ENCODE measurements at places on chromosomes 3 and 15. TPM values are rescaled to one million over a fixed set of nuclear protein-coding genes. Genes with fewer than 3 reads are reported as not detected.

ABI3BP gene
- not detected for total RNA-seq

DNA sequence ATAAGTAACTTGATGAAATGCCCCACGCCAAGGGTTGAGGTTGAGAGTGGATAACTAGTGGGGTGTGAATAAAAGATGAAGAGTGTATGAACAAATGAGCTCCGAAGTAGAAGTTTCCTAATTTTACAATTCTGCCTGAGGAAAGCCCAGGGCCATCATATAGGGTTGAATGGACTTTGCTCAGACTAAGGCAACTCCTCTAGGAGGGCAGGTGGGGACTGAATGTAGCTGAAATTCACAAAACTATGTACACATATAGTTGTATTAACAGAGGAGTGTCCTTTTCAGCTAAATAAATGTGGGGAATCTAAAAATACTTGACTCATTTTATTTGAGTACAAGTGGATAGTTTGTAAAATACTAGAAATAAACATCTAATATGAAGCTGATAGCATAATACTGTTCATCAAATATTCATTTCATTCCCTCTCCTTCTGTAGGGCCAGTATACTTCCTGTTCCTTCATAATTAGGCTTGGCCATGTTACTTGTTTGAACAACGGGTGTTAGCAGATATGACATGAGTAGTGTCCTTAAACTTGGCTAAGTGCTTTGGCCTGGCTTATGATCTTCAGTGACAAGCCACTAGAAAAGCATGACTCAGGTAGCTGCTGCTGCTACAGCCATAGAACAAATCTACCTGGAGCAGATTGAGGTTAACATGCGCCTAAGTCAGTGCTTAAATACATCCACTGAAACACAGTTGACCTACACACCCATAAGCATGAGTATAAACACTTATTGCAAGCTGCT, 26.5 kb downstream of the PLSCR1 start:
- no peaks in the 10 kb centered on the region for H3K27me3 ChIP-seq
- DNase-seq = no peak
- no peaks in the 10 kb centered on the region for H3K4me1 ChIP-seq
- H3K27ac ChIP-seq = no peak overlapping the region
- H3K4me3 ChIP-seq = no peak overlapping the region

DNA sequence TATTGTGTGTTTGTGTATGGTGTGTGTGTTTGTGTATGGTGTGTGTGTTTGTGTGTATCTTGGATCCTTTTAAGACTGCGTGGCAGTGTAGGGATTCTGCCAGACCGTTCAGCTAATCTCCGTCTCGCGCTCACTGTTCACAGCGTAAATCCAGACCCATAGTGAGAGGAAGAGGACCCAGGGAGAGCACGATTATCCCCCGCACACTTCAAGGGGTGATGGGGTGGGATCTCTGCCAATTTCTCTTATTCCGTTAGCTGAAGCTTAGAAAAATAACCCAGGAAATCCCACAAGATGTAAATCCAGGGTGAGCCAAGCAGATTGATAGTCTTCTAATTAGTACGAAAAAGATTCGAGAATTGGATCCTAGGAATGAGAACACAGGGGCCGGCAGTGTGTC, 381.2 kb downstream of the GABRG3 start:
- no peak for DNase-seq
- H3K27ac ChIP-seq = no peak overlapping the region
- H3K4me3 ChIP-seq = no peak overlapping the region
- H3K36me3 ChIP-seq = no peaks in the 10 kb centered on the region
- H3K27me3 ChIP-seq = no peaks in the 10 kb centered on the region

ZNF502 gene
- total RNA-seq = 5.0 TPM

LRTM1 gene
- total RNA-seq = not detected

SPTSSB gene
- total RNA-seq = not detected

DNA sequence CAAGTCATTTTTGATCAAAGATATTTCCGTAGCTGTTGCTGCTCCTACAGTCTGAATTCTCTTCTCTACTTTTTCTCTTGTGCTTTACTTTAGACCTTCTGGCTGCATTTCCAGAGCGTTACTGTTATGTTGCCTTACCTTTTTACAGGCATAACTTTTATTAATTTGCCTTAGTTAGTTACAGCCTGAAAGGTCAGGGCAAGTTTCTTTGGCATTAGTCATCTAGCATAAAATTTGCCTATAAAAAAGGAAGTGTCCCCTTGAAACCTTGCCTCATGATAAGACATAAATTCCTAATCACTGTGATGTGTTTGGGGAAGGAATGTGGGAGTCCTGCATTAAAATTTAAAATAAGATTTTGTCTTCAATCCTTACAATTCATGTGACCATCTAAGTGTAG, 618.5 kb downstream of the NR2F2 start:
- no peak overlapping the region for H3K27ac ChIP-seq
- no peaks in the 10 kb centered on the region for H3K4me1 ChIP-seq
- no peak for DNase-seq
- no peak overlapping the region for H3K4me3 ChIP-seq

DPPA2 gene
- total RNA-seq = not detected

DNA sequence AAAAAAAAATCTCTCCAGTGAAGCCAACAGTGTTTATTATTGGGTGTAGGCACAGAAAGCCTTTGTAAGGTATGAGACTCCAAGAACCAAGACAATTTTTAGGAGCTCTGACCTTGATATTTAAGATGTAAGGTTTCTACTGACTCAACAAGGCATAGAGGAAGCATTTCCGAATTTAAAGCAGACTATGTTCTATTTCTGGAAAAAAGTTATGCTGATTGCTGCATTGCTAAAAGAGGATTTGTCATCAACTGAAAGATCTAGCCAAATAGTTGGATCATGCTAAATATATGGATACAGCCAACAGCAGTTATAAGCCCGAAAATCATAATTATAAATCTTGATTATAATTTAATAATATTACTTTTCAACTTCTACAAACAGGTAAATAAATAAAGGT, 53.3 kb upstream of the MELTF start:
- H3K27me3 ChIP-seq = no peaks in the 10 kb centered on the region
- DNase-seq = no peak
- H3K4me1 ChIP-seq = peaks cover 6% of the 10 kb centered on the region
- no peak overlapping the region for H3K27ac ChIP-seq

DNA sequence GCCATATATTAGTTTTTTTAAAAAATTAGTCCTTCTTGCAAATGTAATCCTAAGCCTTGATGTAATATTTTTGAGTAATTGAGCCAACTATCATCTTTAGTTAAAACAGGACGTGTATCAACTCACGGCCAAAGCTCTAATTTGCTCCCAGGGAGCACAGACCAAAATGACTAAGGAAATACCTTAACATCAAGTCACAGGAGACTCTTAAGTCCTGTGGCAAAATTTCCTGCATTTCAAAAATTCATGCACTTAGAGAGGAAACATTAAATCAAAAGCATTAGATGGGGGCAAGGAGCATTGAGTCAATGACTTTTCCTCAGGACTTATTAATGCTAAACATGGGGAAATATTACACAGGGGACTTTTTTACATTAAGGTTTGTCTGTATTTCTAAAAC, 276.0 kb downstream of the MFSD1 start:
- H3K4me1 ChIP-seq = no peaks in the 10 kb centered on the region
- DNase-seq = no peak
- H3K27ac ChIP-seq = no peak overlapping the region
- H3K36me3 ChIP-seq = no peaks in the 10 kb centered on the region
- no peaks in the 10 kb centered on the region for H3K27me3 ChIP-seq

GPR62 gene
- total RNA-seq = not detected

- H3K27ac ChIP-seq = no peak overlapping the region
- no peak for DNase-seq
- H3K27me3 ChIP-seq = peaks cover 8% of the 10 kb centered on the region
Measured at GRCh38 chr3:119120480-119120879, 25.5 kb upstream of the TEX55 start.

- H3K27me3 ChIP-seq = no peaks in the 10 kb centered on the region
- no peak overlapping the region for H3K27ac ChIP-seq
- peaks cover 44% of the 10 kb centered on the region for H3K4me1 ChIP-seq
Measured at GRCh38 chr15:45458746-45459403, 63.7 kb downstream of the SLC30A4 start.

- H3K4me1 ChIP-seq = no peaks in the 10 kb centered on the region
- no peak within 1 kb of the TSS for H3K27ac ChIP-seq
- no peak for DNase-seq
- H3K36me3 ChIP-seq = no peaks in the 10 kb centered on the region
Measured at GRCh38 chr3:74614107-74614967, at the start of gene CNTN3. Gene CNTN3 (minus strand): TSS chr3:74614659. CDS start chr3:74521112, 93,547 bp downstream.

TRPC1 gene
- total RNA-seq = 1.3 TPM

CASR gene
- not detected for total RNA-seq

SOX14 gene
- not detected for total RNA-seq

CCRL2 gene
- 1.9 TPM for total RNA-seq

- peaks cover 20% of the 10 kb centered on the region for H3K4me1 ChIP-seq
- no peak overlapping the region for H3K27ac ChIP-seq
- DNase-seq = no peak
- H3K27me3 ChIP-seq = peaks cover 7% of the 10 kb centered on the region
- no peak overlapping the region for H3K4me3 ChIP-seq
Measured at GRCh38 chr3:12879191-12879815, 37.9 kb upstream of the RPL32 start.

DNA sequence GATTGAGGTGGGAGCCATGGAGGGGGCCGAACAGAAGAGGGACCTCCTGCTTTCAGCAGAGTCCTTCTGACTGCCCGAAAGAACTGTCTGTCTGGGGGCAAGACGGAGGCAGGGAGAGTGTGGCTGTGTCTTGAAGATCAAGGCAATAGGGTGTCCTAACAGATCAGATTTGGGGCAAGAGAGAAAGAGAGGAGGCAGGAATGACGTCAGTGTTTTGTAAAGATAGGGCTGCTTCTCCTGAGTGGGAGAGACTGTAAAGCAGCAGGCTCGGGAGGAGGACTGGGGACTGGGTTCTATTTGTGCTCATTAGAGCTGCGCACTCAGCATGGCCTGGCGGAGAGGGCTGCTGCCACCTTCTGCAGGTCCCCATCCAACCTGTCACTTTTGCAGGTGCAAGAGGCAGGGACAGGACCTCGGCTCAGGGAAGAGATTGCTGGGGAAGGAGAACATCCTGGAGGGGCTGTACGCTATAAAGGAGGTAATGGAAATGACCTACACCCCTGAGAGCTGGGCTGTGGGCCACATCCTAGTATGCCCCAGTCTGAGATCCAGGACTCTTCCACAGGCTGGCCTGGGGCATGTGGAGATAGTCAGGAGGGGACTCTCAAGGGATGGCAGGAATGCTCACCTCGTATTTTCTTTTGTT, 29.0 kb upstream of the FGD5 start:
- H3K27me3 ChIP-seq = peaks cover 41% of the 10 kb centered on the region
- H3K36me3 ChIP-seq = no peaks in the 10 kb centered on the region
- H3K4me1 ChIP-seq = no peaks in the 10 kb centered on the region
- DNase-seq = no peak
- no peak overlapping the region for H3K4me3 ChIP-seq
- no peak overlapping the region for H3K27ac ChIP-seq

DNA sequence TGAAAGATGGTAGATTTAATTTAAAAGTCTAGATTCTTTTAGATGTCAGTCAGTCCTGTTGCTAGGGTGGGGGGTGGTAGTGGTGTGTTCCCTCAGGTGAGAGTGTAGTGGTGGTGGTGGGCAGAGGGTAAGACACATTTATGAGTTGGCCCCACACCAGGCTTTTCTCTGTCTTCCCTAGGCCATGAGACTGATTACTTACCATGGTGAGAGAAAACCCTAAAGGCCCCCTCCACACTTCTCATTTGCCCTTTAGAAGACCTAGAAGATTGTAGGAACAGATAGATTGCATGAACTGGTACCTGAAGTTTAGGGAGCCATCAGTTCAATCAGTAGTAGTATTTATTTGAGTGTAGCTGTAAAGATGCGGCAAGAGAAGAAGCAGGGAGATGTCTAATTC, 20.9 kb downstream of the FNDC3B start:
- DNase-seq = no peak
- H3K4me3 ChIP-seq = no peak overlapping the region
- H3K4me1 ChIP-seq = peaks cover 30% of the 10 kb centered on the region
- no peak overlapping the region for H3K27ac ChIP-seq
- H3K36me3 ChIP-seq = no peaks in the 10 kb centered on the region

MYNN gene
- total RNA-seq = 23.9 TPM

LRRC15 gene
- total RNA-seq = not detected

DNA sequence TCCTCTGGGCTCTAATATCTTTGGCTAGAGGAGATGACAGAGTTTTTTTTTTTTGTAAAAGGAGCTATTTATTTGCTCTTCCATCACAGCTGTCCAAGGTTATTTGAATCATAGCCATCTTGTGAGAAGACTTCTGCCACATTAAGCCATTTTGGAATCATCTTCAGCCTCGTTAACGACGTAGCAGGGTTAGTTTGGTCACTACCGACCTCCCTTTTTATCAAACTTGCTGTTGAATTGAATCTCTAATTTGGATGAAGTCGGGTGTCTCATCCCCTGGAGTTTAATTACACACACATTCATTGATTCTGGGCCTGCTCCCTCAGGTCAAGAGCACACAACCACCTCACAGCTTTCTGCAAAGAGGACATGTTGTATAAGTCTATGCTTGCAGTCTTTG, 238.7 kb downstream of the CPNE4 start:
- H3K27ac ChIP-seq = no peak overlapping the region
- H3K4me3 ChIP-seq = no peak overlapping the region
- H3K27me3 ChIP-seq = peaks cover 18% of the 10 kb centered on the region

BOC gene
- 0.33 TPM for total RNA-seq

- H3K4me3 ChIP-seq = no peak overlapping the region
- H3K27me3 ChIP-seq = peaks cover under 1% of the 10 kb centered on the region
- no peak overlapping the region for H3K27ac ChIP-seq
- H3K36me3 ChIP-seq = peaks cover 5% of the 10 kb centered on the region
Measured at GRCh38 chr15:98854496-98854895, 153.1 kb downstream of the PGPEP1L start.

DNA sequence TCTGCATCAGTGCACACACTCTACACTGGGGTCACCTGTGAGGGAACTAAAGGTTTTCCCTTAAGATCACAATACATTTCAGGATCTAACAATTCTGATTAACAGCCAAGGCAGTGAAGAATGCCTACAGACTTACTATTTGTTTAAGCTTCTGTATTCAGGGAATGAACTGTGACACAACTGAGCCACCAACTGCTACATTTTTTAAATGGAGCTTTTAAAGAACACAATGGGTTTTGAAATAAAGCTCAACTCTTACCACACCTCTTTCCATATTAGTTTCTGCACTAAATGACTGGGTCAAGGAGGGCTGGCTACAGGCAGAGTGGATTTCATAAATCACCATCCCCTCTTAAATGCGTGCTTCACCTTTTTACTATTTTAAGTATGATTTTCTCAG, 100.2 kb downstream of the TMCC1 start:
- H3K27me3 ChIP-seq = no peaks in the 10 kb centered on the region
- no peak overlapping the region for H3K27ac ChIP-seq
- no peak overlapping the region for H3K4me3 ChIP-seq
- peaks cover 6% of the 10 kb centered on the region for H3K36me3 ChIP-seq
- no peak for DNase-seq
- H3K4me1 ChIP-seq = peaks cover 19% of the 10 kb centered on the region

SPINK8 gene
- not detected for total RNA-seq

CACNA2D2 gene
- total RNA-seq = 0.53 TPM

- no peak overlapping the region for H3K4me3 ChIP-seq
- no peaks in the 10 kb centered on the region for H3K27me3 ChIP-seq
- no peak overlapping the region for H3K27ac ChIP-seq
- no peaks in the 10 kb centered on the region for H3K36me3 ChIP-seq
- DNase-seq = no peak
- no peaks in the 10 kb centered on the region for H3K4me1 ChIP-seq
Measured at GRCh38 chr3:86563400-86563970, 427.5 kb downstream of the VGLL3 start.
